ENCODE measurements at places on chromosomes 4 and X.

- DNase-seq = no peak
These were observed 53.8 kb downstream of the RAP1GDS1 start for GRCh38 chr4:98314791-98315565.

GRCh38 chr4:7532043-7532442, 97.3 kb upstream of the PSAPL1 start:
- DNase-seq = no peak

GRCh38 chr4:70239131-70239883, 3.1 kb upstream of the CSN3 start:
- no peak for DNase-seq

DNA sequence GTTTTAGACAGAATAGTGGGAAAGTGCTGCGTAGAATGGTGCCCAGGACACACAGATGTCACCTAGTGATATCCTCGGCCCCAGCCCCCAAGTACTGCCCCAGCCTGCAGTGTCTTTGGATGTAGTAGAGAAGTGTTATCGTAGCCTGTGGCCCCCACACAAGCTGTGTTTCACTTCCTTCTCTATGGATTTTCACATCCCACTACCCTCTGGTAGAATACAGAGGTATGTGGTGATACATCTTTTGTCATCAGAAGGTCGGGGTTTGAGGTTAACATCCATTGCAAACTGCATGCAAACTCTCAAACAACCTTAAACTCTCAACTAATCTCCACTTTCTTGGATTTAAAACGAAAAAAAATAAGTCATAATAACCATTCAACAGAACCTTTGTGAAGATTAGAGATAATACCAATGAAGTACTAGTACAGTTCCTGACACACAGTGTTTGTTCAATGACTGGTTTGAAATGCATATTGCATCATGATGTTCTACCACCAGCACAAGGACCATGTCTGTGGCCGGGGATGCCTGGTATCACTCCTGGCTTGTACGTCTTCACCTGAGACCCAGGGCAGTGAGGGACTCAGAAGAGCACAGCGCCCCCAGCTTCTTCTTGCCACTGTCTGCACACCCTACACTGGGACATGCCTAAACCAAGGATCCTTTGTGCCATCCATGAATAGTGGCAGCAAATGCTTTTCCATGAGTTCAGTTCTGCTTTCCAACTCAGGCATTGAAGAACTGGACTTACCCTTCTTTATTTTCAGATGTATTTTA, 267.3 kb downstream of the DCTD start:
- DNase-seq = no peak

DNA sequence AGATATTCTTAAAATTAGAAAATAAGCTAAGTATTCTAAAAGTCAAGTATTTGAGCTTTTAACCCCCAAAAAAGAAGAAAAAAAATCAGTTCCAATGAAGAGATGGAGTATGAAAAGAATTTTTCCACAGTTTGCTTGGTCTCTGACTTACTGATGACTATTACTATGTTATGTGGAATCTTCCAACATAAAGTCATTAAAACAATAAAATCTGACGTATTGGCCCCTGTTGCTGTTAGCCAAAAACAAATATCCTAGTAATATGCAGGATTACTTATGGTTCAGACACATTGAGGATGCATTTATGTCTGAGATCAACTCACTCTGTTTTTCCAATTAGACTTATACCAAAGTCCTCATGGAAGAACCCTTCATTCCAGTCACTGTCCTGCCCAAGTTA, 517.2 kb upstream of the ADGRL3 start:
- no peak for DNase-seq

DNA sequence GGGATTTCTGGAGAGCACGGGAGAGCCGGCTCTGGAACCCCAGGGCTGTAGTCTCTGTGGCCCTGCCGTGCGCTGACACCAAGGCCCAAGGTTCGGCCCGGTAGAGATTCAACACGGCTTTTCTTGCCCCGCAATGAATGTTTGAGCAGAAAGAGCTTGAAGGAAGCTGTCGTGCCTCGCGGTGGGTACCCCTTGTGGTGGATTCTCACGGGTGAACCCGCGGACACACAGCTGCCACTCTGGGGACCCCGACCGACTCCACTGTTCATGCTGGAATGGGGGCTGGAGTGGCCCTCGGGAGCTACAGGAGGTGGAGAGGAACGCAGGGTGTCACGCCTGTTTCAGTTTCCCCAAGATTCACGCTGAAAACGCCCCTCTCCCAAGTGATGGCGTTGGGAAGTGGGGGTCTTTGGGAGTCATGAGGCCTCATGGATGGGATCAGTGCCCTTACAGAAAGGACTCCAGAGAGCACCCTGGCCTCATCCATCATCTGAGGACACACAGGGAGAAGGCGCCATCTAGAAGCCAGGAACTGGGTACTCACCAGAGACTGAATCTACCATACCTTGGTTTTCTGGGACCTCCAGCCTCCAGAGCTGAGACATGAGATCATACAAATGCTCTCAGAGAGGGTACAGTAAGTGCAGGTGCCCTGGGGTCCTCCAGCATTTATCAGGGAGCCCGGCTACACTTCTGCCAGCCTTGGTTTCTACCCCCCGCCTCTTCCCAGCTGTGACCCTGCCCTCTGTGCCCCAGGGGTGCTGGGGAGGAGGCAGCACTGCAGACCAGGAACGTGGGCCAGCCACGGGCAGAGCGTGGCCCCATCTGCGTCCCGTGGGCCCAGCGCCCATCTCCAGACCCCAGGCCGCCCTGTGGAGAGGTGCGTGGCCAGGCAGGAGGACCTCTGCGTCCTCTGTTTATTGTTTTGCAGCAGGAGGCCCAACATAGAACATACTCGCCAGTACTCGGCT, 6.4 kb downstream of the SLC25A6 start:
- no peak for DNase-seq

- no peak for DNase-seq
These were observed 87.2 kb downstream of the AREG start for GRCh38 chr4:74531963-74532794.

- DNase-seq = no peak
These were observed 580.1 kb downstream of the RAPGEF2 start for GRCh38 chr4:159682996-159683395.

DNA sequence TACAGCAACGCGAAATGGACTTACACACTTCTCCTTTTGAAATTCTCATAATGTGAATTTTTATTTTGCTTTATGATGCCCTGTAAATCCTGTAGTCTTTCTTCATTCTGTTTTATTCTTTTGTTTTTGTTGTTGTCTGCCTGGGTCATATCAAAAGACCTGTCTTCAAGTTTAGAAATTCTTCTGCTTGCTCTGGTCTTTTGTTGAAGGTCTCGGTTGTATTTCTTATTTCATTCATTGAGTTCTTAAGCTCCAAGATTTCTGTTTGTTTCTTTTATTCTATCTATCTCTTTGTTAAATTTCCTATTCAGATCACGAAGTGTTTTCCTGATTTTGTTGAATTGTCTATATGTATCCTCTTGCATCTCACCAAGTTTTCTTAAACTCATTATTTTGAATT, 78.1 kb downstream of the GPAT3 start:
- DNase-seq = no peak

DNA sequence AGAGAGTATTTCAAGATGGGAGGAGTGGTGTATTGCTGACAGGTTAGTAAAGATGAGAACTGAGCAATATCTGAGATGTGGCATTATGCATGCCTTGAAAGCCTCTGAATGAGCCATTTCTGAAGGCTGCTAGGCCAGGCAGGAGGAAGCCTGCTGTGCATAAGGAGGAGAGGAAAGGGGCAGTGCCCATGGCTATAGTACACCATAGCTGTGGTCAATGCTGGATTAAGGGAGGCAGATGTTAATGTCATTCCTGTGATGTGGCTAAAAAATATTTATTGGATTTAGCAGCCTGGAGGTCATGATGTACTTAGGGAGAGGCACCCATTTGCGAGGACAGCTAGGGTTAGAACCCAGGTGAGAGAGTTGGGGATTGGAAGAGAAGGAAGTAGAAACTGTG, 130.0 kb upstream of the LNX1 start:
- DNase-seq = no peak

DNA sequence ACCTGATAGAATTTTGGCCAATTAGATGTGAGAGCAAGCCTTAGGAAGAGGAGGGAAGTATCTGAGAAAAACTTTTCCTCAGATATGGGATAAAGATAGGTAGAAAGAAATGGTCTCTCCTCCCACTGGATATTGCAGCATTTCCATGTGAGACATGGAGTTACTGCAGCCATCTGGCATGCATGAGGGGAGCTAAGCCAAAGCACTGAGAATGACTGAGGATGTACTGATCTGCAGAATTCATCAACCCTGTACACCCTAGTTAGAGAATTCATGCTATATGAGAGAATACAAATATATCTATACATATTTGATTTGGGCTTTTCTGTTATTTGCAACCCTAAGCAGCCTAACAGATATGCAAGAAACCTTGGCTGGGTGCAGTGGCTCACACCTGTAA, 52.5 kb upstream of the RPL34 start:
- no peak for DNase-seq

- DNase-seq = no peak
These were observed 45.5 kb downstream of the MTHFD2L start for GRCh38 chr4:74203467-74203866.

- DNase-seq = peak; percentile 25
These were observed 124.2 kb downstream of the NFKB1 start for GRCh38 chr4:102625232-102625930.
